ENCODE measurements at places on chromosomes 1 and 21.

DNA sequence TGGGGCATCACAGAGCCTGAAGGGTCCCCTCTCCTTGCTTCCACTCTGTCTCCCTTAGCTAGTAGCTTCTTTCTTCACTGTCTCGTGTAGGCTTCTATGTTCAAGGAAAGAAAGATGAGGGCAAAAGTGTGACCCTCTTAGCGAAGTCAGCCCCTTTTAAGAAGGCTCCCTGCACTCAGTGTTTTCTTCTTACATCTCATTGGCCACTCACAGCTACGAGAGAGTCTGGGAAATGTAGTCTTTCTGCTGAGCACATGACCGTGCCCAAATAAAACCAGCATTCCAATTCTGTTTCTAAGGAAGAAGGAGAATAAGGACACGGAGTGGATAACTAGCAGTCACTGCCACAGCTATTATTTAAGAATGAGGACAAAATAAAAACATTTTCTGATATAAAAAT lies 104.9 kb upstream of the TNR start:
- no peak for DNase-seq

GRCh38 chr1:196376630-196377328 lies 231.5 kb downstream of the KCNT2 start:
- DNase-seq: no peak

DNA sequence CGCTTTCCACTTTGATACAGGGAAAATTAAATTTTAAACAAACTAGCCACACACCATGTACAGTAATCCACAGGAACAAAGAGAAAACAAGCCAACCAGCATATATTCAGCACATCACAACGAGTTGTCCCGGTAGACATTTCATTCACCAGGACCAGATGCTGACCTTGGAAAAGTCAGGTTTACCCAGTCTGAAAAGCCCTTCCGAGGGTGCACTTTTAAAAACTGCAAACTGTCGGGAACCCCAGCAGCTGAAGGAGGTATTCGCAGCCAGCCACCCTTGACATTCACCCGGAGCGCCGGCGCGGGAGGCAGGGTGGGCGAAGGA lies 1.2 kb downstream of the MCOLN3 start:
- DNase-seq: no peak

GRCh38 chr1:75993661-75994060 lies 61.5 kb upstream of the ASB17 start:
- no peak for DNase-seq

DNA sequence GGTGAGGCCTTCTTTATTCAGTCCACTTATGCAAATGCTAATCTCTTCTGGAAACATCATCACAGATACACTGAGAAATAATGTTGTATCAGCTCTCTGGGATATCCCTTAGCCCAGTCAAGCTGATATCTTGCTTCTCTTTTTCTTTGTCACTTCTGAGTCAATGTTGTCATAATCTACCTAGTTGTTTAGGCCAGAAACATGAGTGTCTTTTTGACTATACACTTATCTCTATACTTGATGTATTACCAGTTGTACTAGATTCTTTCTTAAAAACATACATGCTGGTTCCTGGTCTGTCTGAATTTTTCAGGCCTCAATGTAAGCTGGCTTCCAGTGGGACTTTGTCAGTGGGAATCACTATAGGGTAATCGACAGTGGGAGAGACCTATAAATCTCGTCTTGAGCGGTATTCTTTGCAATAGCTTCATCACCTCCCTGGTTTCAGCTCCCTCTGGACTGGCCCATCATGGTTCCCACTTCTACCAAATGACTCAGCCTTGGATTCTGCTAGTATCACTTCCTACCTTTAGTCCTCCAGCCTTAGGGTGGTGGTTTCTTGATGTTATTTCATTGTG lies 135.2 kb upstream of the CYYR1 start:
- no peak for DNase-seq

Data from activated CD8-positive, alpha-beta memory T cell treated with anti-CD3 and anti-CD28 coated beads for 1 hour (primary cell).